ENCODE measurements at places on chromosomes 6 and 20. TPM values are rescaled to one million over a fixed set of nuclear protein-coding genes. Genes with fewer than 3 reads are reported as not detected.
A peak's percentile ranks its signal among the peaks of the same experiment; 100 is the strongest.

LMBRD1 gene
- 37.1 TPM for total RNA-seq

MAP7 gene
- 0.33 TPM for total RNA-seq

C6orf89 gene
- 57.9 TPM for total RNA-seq

OOEP gene
- total RNA-seq, result not detected

DNA sequence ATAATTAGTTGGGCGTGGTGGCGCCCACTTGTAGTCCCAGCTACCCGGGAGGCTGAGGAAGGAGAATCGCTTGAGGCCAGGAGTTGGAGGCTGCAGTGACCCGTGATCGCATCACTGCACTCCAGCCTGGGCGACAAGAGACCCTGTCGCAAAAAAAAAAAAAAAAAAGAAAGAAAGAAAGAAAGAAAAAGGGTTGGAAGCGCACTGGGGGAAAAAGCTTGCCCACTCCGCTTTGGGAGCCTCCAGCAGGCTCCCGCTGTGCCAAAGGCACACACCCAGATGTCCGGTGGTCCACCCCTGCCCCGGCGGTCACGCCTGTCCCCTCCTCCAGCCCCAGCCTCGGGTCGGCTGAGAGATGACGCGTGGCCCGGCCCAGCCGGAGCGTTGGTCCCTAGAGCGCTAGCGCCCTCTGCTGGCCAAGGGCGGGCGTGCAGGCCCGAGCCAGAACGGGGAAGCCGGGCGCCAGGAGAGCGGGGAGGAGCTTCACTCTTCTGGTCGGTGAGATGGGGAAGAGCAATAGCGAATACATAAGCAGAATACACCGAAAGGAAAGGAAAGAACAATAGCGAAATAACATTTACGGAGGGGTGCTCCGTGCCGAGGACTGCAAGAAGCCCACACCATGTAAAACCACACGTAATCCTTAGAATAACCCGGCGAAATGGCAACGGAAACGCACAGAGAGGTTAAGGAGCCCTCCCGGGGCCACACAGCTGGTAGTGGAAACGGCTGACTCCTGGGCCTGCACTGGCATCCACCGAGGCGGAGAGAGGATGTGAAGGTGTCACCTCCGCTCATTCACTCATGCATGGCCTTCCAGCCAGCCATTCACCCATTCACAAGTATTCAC is 41.7 kb downstream of the UBE2V1 start:
- DNase-seq, result peak; percentile 82
- H3K36me3 ChIP-seq, result no peaks in the 10 kb centered on the region
- H3K4me1 ChIP-seq, result peaks cover 13% of the 10 kb centered on the region
- peaks cover 13% of the 10 kb centered on the region for H3K27me3 ChIP-seq

- DNase-seq, result no peak
- H3K36me3 ChIP-seq, result no peaks in the 10 kb centered on the region
- peaks cover 6% of the 10 kb centered on the region for H3K4me1 ChIP-seq
- H3K27ac ChIP-seq, result peak overlapping the region; percentile 52
- H3K4me3 ChIP-seq, result no peak overlapping the region
- no peaks in the 10 kb centered on the region for H3K27me3 ChIP-seq
These were observed 5.2 kb downstream of the MBOAT1 start for GRCh38 chr6:20207088-20207418.

GRCh38 chr6:4478098-4478497 is 298.1 kb upstream of the CDYL start:
- H3K4me1 ChIP-seq, result no peaks in the 10 kb centered on the region
- H3K36me3 ChIP-seq, result no peaks in the 10 kb centered on the region
- no peak overlapping the region for H3K4me3 ChIP-seq
- no peaks in the 10 kb centered on the region for H3K27me3 ChIP-seq
- no peak for DNase-seq

GRCh38 chr6:56970849-56971248 is 15.9 kb downstream of the BEND6 start:
- no peak for DNase-seq
- no peaks in the 10 kb centered on the region for H3K36me3 ChIP-seq
- no peak overlapping the region for H3K27ac ChIP-seq
- H3K27me3 ChIP-seq, result no peaks in the 10 kb centered on the region
- H3K4me3 ChIP-seq, result no peak overlapping the region
- no peaks in the 10 kb centered on the region for H3K4me1 ChIP-seq

DNA sequence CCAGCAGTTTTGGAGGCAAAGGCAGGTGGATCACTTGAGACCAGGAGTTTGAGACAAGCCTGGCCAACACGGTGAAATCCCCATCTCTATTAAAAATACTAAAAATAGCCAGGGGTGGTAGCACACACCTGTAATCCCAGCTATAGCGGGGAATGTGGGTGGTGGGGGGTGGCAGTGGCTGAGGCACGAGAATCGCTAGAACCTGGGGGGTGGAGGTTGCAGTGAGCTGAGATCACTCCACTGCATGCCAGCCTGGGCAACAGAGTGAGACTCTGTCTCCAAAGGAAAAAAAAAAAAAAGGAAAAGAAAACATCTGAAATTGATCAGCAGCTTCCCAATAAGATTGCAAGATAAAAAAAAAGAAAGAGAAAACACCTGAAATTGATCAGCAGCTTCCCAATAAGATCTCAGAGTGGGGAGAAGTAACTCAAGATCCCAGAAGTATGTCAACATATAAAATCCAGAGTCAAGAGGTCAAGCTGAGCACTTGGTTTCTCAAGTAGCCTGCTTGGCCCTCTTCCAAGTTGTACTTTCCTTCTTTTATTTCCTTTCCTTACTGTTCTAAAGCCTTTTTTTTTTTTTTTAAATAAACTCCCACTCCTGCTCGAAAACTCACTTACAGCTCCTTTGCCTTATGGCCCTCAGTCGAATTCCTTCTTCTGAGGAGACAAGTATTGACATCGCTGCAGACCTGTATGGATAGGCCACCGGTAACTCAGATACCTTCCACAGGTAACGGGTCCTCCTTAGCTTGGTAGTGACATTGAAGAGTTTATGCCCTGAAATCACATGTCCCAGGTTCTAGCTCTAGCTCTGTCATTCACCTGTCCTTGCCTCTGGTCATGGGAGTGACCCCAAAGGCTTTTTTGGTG is 368.5 kb upstream of the SYNCRIP start:
- no peak overlapping the region for H3K27ac ChIP-seq
- H3K4me1 ChIP-seq, result no peaks in the 10 kb centered on the region
- DNase-seq, result no peak
- no peak overlapping the region for H3K4me3 ChIP-seq
- no peaks in the 10 kb centered on the region for H3K27me3 ChIP-seq
- no peaks in the 10 kb centered on the region for H3K36me3 ChIP-seq

GRCh38 chr20:45374101-45374467 is 4.0 kb downstream of the TP53TG5 start:
- peak overlapping the region; percentile 83 for H3K27ac ChIP-seq
- H3K4me1 ChIP-seq, result peaks cover 23% of the 10 kb centered on the region
- DNase-seq, result no peak

GRCh38 chr6:22670605-22671004 is 101.2 kb downstream of the HDGFL1 start:
- H3K4me1 ChIP-seq, result no peaks in the 10 kb centered on the region
- H3K27me3 ChIP-seq, result no peaks in the 10 kb centered on the region
- no peak overlapping the region for H3K4me3 ChIP-seq
- H3K36me3 ChIP-seq, result no peaks in the 10 kb centered on the region
- H3K27ac ChIP-seq, result no peak overlapping the region
- no peak for DNase-seq

DNA sequence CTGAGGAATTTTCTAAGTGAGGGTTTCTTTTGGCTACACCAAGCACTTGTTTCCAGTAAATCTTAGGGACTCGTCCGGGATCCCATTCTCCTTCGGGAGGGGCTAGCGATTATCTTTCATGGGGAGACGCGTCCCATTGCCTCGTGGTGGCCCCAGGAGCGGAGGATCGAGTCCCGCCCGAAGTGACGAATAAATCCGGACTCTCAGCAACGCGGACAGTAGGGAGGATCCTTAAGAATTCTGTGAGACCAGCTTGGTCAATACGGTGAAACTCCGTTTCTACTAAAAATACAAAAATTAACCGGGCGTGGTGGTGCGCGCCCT is 69.1 kb upstream of the PRSS16 start:
- H3K4me1 ChIP-seq, result peaks cover 2% of the 10 kb centered on the region
- H3K27ac ChIP-seq, result peak overlapping the region; percentile 55
- H3K4me3 ChIP-seq, result peak overlapping the region; percentile 77
- no peak for DNase-seq

- no peak for DNase-seq
- H3K36me3 ChIP-seq, result no peaks in the 10 kb centered on the region
- no peaks in the 10 kb centered on the region for H3K27me3 ChIP-seq
- H3K27ac ChIP-seq, result no peak overlapping the region
- no peak overlapping the region for H3K4me3 ChIP-seq
- no peaks in the 10 kb centered on the region for H3K4me1 ChIP-seq
These were observed 21.6 kb downstream of the OR2J3 start for GRCh38 chr6:29129326-29130012.

GRCh38 chr6:44514085-44514484 is 126.6 kb downstream of the CDC5L start:
- DNase-seq, result no peak
- no peak overlapping the region for H3K27ac ChIP-seq
- H3K27me3 ChIP-seq, result no peaks in the 10 kb centered on the region
- no peaks in the 10 kb centered on the region for H3K36me3 ChIP-seq
- H3K4me1 ChIP-seq, result no peaks in the 10 kb centered on the region

DNA sequence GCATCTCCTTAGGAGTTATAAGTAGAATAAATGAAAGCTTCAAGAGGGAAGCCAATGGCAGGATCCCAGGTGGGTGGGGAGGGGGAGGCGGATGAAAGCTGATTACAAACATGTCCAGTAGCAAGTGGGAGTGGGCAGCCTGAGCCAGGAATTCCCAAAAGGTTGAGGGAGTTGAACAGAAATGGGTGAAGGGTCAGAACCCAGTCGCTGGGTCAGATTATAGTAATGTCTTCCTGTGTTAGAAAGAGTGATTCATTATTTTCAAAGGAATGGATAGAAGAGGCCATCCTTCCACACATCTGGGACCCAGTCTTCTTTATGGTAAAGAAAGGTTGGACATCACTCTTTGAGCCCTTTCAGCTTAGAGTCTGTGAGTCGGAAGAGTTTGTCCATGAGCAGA is 41.0 kb upstream of the FAM50B start:
- no peaks in the 10 kb centered on the region for H3K4me1 ChIP-seq
- H3K27me3 ChIP-seq, result peaks cover 16% of the 10 kb centered on the region
- no peak overlapping the region for H3K4me3 ChIP-seq
- no peak overlapping the region for H3K27ac ChIP-seq

GRCh38 chr6:145887969-145888368 is 73.4 kb upstream of the FBXO30 start:
- no peak overlapping the region for H3K27ac ChIP-seq
- H3K36me3 ChIP-seq, result peaks cover 7% of the 10 kb centered on the region
- H3K27me3 ChIP-seq, result no peaks in the 10 kb centered on the region
- no peak overlapping the region for H3K4me3 ChIP-seq
- H3K4me1 ChIP-seq, result no peaks in the 10 kb centered on the region

DNA sequence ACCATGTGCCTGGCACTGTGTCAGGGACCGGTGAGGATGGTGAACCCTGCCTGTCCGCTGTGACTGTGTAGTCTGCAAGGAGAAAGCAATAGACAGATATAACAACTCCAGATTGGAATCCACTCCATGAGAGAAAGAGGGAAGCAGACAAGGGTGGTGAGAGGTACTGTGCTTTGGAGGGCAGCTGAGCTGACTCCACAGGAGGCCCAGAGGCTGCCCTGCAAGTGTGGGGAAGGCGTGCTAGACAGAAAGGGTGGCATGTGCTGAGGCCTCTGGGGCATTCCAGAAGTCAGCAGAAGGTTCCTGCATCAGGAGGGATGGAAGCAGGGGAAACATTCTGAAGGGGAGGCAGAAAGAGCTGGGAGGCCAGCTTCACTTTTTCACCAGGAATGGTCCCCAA is 39.3 kb upstream of the APCDD1L start:
- no peaks in the 10 kb centered on the region for H3K4me1 ChIP-seq
- no peak overlapping the region for H3K27ac ChIP-seq
- no peak overlapping the region for H3K4me3 ChIP-seq
- H3K36me3 ChIP-seq, result no peaks in the 10 kb centered on the region
- DNase-seq, result no peak

DNA sequence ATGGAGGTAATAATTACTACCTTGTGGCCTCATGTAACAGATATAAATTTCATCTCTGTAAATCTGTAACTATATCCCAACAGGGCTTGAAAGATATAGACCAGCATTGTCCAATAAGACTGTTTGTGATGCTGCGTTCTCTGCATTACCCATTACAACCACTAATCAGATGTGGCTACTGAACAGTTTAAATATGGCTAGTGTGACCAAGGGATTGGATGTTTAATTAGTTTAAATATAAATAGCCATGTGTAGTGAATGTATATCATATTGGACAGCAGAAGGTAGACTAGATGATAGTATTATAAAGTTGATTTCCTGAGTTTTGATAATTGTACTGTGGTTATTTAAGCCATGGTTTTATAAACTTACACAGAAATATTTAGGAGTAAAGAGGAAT is 27.8 kb upstream of the JAG1 start:
- H3K36me3 ChIP-seq, result no peaks in the 10 kb centered on the region
- no peak overlapping the region for H3K27ac ChIP-seq
- no peaks in the 10 kb centered on the region for H3K4me1 ChIP-seq

DNA sequence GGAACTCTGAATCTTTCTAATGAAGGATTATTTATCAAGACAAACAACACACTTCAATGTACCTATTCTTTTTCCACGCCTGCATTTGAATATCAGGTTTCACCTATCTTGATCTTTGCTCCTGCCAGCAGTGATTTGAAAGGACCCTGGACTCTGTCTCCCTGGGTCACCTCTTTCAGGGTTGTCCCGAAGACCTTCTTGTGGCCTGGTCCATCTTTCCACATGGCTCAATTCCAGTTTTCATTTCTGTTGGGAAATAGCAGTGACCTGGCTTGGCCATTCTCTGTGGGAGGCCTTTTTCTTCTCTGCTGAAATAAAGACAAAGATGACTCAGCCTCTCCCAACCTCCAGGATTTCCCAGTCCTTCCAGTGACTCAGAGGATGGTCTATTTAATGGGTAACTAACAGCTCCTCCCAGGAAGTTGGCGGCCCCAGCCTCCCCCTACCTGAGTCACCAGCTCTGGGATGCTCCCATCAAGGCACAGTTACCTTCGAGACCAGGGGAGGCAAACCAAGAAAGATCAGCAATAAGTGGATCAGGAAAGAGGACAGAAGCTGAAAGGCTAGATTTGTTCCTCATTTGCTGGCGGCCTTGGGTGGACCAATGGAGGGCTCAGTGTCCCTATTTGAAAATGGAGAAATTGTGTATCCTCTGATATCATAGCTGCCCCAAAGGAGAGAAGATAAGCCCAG is 120.2 kb upstream of the RNF24 start:
- peaks cover 7% of the 10 kb centered on the region for H3K4me1 ChIP-seq
- H3K27me3 ChIP-seq, result no peaks in the 10 kb centered on the region
- H3K4me3 ChIP-seq, result no peak overlapping the region
- no peak overlapping the region for H3K27ac ChIP-seq

GRCh38 chr6:25670793-25671513 is 18.9 kb downstream of the SCGN start:
- peaks cover 5% of the 10 kb centered on the region for H3K27me3 ChIP-seq
- H3K4me1 ChIP-seq, result no peaks in the 10 kb centered on the region
- H3K4me3 ChIP-seq, result no peak overlapping the region
- no peaks in the 10 kb centered on the region for H3K36me3 ChIP-seq
- no peak overlapping the region for H3K27ac ChIP-seq
